ENCODE measurements at places on chromosomes 11 and 22.

DNA sequence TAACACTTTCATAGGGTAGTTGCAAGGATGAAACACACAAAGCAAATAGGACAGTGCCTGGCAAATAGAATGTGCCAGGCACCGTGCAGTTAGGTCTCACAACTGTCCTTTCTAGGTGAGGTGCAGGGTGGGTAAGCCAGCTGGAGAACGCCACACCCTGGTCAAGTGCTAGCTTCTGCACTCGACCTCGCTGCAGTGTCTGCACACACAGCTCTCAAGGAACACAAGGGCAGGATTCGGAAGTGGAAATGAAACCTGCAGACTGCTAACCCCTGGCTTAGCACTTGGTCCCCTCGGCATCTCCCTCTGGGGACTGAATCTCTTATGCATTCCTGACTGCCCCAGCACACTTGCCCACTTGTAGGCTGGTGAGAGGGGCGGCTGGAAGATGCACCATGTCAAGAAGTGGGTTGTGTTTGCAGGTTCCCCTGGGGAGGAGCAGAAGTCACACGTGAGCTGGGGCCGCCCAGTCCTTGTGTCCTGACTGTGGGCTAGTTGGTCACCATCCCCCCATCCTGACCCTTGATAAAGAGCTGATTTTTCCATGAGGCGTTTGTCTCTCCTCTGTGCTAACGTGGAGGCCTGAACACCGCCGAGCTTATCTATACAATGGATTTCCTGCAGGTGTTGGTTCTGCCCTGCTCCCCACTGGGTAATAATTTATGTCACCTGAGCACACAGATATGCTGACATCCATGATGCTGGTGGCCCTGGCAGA is 89.0 kb downstream of the MICAL2 start:
- no peak for DNase-seq

GRCh38 chr11:95950905-95951304 is 27.0 kb upstream of the MTMR2 start:
- DNase-seq = no peak

DNA sequence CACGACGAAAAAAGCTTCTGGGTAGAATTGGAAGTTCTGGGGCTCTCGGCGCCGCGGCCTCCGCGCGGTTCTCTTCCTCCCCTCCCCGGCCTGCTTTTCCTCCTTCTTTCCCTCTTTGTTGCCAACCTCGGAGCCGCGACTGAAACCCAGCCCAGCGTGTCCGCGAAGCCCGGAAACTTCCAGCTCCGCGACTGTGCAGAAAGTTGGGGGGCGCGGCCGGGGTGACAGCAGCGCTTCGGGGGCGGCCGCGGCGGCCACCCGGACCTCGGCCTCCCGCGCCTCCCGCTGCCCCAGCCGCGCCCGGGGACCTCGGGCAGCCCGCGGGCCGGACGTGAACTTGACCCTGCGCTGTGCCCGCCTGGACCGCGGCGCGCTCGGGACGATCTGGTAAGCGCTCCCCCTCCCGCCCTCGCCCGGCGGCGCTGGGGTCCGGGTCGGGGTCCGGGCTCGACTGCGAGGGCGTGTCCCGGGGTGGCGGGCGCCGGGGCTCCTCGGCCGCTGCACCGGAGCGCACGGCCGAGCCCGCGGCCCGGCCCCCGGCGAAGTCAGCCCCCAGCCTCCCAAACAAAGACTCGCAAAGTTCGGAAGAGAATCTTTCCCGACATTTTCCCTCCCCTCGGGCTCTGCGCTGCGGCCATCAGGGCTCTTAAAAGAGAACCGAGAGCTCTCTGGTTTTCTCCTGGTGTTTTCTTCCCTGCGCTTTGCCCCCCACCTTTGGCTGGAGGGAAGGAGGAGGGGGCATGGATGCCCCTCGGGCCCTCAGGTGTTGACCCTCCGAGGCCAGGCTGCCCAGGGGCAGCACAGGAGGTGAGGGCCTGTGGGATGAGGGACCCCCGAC is 67.9 kb upstream of the WNT7B start:
- peak; percentile 86 for DNase-seq

DNA sequence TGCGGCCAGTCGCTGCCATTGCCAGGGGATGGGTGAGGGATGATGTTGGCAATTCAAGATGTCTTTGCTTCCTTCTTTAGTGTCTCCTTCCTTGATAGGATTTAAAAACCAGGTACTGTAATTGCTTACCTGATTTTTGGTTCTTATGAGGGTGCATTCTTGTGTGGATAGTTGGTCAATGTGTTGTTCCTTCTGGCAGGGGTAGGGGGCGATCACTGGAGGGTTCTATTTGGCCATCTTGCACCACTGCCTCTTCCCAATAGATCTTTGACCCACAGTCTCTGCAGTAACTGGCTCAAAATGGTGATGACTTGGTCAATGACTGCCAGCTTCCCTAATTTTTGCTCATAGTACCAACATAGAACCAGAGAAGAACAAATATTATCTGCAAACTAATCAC is 680.1 kb downstream of the DLG2 start:
- DNase-seq = no peak

All from right kidney (tissue), 9 donors.